ENCODE measurements at places on chromosomes 13 and 19.

GRCh38 chr19:43755256-43755801 is 567 bp upstream of the SMG9 start:
- DNase-seq: peak; percentile 79

GRCh38 chr19:51488491-51488890 is 10.2 kb downstream of the CEACAM18 start:
- DNase-seq: no peak

DNA sequence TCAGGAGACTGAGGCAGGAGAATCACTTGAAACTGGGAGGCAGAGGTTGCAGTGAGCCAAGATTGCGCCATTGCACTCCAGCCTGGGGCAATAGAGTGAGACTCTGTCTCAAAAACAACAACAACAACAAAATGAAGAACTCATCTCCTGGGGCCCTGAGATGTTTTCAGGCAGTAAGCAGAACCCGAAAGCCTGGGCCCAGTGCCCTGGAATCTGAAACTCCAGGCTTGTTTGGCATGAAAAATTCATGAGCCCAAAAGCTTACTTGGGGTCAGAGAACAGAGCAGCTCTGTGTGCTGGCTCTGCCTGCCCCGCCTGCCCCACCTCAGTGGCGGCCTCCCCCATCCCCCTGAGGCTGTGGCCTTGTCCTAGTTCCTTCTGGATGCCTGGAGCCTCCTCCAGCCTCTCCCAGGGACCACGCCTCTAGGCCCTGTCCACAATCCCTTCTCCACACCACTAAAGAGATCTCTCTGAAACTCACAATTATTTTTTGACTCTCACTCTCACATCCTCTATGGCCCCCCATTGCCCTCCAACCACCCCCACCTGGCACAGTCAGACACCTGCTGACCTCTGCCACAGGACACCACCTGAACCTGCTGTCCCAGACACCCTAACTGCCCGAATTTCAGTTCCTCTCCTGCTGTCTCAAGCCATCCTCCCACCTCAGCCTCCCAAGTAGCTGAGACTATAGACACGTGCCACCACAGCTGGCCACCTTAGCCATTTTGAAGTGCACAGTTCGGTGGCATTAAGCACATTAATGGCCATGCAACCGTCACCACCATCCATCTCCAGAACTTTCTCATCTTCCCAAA is 6.9 kb upstream of the AP1M2 start:
- DNase-seq: no peak

DNA sequence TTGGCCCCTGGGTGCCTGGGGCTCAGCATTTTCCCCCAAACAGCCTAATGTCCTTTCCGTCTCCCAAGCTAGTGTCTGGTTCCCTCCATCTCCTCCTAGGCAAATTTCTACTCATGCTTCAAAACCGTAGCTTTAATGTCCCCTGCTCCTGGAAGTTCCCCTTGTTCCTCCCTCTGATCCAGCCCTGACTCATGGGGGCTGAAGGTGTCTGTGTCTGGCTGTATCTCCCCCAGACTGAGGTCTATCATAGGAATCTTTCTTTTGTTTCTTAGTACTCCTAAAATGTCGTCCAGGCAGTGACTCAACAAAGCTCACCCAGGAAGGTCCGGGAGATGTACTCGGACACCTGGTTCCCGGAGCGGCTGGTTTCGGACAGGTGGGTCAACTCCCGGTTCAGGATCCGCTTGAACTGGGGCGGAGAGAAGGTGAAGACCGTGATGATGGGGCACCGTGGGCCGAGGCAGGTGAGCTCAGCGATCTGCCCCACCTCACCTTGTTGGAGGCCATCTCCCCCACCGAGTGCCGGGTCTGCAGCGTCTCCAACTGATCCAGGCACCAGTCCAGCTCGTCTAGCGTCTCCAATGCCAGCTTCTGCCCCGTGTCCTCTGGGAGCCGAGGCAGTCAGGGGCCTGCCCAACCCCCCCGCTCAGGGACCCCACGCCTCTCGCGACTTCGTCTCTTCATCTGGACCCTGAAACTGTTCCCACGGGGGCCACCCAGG is 6.2 kb downstream of the PDE4C start:
- DNase-seq: no peak

DNA sequence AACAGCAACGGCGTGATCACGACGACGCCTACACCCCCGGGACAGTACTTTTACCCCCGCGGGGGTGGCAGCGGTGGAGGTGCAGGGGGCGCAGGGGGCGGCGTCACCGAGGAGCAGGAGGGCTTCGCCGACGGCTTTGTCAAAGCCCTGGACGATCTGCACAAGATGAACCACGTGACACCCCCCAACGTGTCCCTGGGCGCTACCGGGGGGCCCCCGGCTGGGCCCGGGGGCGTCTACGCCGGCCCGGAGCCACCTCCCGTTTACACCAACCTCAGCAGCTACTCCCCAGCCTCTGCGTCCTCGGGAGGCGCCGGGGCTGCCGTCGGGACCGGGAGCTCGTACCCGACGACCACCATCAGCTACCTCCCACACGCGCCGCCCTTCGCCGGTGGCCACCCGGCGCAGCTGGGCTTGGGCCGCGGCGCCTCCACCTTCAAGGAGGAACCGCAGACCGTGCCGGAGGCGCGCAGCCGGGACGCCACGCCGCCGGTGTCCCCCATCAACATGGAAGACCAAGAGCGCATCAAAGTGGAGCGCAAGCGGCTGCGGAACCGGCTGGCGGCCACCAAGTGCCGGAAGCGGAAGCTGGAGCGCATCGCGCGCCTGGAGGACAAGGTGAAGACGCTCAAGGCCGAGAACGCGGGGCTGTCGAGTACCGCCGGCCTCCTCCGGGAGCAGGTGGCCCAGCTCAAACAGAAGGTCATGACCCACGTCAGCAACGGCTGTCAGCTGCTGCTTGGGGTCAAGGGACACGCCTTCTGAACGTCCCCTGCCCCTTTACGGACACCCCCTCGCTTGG is 966 bp downstream of the JUNB start:
- peak; percentile 76 for DNase-seq

DNA sequence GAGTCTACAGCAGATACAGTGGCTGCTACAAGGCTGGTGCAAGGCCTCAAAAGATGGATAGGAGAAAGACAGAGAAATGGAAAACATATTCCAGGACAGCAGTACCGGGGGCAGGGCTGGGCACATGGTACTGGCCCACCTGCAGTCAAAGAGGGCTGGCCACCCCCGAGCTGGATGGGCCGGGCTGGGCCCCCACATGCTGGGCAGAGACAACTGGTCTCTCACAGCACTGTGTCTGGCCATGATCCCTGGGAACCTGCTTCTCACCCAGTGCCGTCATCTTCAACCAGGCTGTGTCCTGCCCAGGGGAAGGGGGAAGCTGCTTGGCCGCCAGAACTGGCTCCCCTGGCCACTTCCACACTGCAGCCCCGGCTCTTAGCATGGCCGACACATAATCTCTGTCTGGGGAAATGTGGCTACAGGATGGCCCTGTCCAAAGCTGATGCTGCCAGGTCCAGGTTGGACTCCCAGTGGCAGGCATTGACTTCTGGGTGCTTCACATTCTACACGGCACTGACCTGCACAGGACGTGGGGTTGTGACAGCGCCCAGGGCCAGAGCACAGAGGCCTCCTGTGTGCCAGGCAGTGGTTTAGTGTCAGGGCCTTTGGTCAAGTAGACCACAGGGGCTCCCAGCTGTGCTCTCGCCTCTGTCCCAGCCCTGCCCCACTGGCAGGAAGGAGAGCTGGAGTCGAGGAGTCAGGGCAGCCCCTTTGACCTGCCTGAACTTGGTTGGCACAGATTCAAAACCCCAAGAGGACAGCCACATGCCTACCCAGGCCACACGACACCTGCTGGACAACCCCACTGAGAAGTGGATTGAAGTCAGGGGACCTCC is 21.7 kb downstream of the PEPD start:
- no peak for DNase-seq

- DNase-seq: no peak
Observed at GRCh38 chr13:87398047-87398446, 273.1 kb upstream of the SLITRK5 start.

DNA sequence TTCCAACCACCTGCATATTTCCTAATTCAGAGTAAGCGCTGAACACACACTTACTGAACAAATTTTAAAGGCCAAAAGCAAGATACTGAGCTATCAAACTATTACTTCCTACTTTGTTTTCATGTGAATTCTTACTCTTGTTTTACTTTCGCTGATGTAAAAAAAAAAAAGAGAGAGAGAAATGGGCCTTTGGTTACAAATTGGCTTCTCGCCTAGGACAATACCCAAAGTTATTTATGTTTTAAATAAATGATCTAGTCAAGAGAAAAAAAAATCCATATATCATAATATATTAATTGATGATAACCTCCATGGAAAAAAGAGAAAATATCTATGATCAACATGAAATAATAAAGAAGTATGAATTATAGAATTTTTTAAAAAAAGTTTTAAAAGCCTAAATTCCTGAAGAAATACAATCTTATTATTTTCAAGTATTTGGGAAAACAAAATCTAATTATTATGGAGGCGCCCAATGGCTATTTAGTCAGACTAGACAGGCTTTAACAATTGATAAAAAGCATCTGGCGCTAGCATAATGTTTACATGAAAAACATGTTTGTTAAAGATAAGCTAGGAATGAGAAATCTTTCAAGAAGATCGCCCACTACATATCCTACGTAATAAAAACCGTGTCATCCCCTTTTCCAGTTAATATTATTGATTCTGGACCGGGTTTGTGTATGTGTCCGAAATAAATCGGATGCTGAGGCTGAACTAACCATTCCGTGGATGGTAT is 9.0 kb downstream of the COL4A1 start:
- no peak for DNase-seq

GRCh38 chr13:23180711-23181110 is at the start of gene SGCG:
Gene SGCG, plus strand, starts transcription at chr13:23180979. Its CDS starts 22,716 bp downstream, at chr13:23203695.
- DNase-seq: no peak

- no peak for DNase-seq
Observed at GRCh38 chr19:11693505-11694499, 44.9 kb downstream of the ZNF823 start.

- no peak for DNase-seq
Observed at GRCh38 chr19:57165846-57166245, 1.4 kb downstream of the DUXA start.

DNA sequence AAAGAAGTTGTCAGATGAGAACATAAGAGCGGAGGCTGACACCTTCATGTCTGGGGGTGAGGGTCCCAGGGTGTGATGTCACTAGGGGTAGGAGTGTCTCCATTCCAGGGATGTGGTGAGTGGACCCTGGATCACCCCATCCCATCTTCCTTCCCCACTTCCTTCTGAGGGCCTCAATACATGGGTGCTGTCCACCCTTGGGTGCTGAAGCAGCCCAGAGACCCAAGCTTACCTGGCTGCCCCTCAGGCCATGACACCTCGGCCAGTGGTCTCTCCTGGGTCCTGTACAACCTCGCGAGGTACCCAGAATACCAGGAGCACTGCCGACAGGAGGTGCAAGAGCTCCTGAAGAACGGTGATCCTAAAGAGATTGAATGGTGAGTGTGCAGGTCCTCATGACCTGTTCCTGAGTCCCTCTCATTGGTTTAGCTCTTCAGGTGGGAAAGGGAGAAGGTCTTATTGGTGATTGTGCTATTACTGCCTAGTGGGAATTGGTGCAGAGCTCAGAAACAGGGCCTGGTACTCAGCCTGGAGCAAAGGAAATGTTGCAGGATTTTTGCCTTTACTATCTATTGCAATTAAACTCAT is 37.7 kb upstream of the CYP4F8 start:
- no peak for DNase-seq

GRCh38 chr13:89541091-89542030 is 1806.1 kb upstream of the MIR17HG start:
- no peak for DNase-seq

DNA sequence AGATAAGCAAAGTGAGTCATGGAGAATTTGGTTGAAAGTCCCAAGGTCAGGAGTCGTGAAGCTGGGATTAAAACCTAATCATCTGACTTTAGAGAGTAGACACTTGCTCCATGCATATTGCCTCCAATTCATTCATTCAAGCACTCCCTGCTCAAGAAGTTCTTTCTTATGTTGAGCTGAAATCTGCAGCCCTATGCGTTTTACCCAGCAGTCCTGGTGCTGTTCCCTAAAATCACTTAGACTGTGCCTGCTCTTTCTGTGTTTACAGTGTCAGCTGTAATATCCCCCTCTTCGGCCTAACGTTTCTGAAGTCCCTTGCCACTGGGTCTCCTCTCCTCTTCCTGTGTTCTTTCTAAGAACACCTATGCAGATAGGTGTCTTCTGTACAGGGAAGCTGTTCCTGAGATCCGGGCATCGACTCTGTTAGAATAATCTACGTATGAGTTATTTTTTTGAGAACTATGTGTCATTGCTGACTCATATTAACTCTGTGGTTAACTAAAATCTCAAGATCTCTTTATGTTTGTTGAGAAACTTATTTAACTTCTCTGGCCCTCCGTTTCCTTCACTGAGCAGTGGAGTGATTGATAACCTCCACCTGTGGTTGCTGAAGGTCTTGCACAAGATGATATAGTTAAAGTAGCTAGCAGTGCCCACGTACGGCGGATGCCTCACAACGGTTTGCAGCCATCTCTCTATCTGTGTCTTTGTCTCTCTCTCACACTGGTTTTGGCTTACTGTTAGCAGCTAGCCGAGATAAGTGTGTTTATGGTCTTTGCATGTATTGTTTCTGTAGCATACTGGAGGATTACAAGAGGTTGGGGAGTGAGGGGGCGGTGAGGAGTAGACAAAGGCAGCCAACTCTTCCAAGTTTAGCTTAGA is 4.7 kb downstream of the ALOX5AP start:
- peak; percentile 71 for DNase-seq

GRCh38 chr19:2462635-2463421 is 6.1 kb upstream of the LMNB2 start:
- DNase-seq: no peak

DNA sequence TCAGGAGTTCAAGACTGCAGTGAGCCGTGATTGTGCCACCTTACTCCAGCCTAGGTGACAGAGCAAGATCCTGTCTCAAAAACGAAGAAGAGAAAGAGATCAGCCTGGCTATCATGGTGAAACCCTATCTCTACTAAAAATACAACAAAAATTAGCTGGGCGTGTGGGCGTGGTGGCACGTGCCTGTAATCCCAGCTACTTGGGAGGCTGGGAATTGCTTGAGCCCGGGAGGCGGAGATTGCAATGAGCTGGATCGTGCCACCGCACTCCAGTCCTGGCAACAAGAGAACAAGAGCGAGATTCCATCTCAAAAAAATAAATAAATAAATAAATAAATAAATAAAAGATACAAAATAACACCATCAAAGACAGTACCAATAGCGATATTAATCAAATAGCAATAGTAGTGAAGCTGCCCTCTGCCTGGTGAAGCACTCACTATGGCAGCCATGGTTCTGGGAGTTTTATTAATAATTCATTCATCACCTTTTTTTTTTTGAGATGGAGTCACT is 53.9 kb downstream of the NFIC start:
- DNase-seq: no peak

GRCh38 chr19:41288673-41289530 is 21.1 kb upstream of the CCDC97 start:
- no peak for DNase-seq

GRCh38 chr19:12205296-12205695 is 42.4 kb downstream of the ZNF136 start:
- no peak for DNase-seq

All from immature natural killer cell (primary cell).